ENCODE measurements at places on chromosomes 12 and 14. TPM values are rescaled to one million over a fixed set of nuclear protein-coding genes. Genes with fewer than 3 reads are reported as not detected.

Gene ARHGAP9
- polyA plus RNA-seq = 0.29 TPM

Gene VSX2
- polyA plus RNA-seq = not detected

Gene NEUROD4
- polyA plus RNA-seq = not detected

Gene KRT79
- 0.08 TPM for polyA plus RNA-seq

Gene IRAK3
- 0.16 TPM for polyA plus RNA-seq

Gene C3AR1
- not detected for polyA plus RNA-seq

Gene AQP6
- polyA plus RNA-seq = not detected

Measured in A549 (cell line).